ENCODE measurements at places on chromosomes 16 and 17.

DNA sequence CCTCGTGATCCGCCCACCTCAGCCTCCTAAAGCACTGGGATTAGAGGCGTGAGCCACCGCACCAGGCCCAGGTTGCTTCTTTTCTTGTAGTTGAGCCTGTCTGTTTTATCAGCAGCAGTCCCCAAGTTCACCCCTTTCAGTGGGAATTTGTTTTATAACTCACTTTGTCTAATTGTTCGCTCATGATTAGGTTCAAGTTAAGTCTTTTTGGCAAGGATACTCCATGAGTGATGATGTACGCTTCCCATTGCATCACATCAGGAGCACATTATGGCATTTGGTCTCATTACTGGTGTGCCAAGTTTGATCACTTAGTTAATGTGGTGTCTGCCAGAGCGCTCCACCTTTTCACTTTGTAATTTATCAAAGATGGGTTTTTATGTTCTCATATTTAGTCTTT is 14.4 kb upstream of the GJD3 start:
- DNase-seq, result no peak

DNA sequence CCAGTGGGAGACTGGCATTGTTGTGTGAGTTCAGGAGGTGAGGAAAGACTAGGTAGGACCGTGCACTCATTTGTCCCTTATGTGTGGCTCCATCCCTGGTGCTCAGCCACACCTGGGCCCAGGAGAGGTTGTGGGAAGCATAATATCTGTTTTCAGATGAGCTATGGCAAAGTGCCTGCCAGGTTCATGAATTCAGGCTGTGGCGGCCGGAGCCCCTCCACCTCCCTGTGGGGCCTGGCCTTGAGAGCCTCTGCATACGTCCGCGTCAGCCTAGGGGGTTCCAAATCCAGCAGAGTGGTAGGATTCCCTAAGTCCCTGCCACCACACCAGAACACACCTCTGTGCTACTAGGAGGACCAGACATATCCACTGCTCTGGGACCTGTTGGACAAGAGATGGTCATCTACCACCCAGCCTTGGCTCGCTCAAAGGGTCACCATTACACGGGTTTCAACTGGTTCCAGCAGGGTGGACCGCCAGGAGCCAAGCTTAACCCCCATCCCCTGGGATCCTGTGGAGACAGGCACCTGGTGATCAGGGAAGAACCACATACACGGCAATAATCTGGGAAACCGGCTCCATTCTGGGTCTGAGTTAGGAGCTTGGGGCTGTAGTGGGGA is 2.0 kb downstream of the B3GNT9 start:
- DNase-seq, result no peak

GRCh38 chr16:81035975-81036750 is 521 bp downstream of the ATMIN start:
- DNase-seq, result peak; percentile 54

GRCh38 chr16:57196286-57196685 is 10.2 kb downstream of the RSPRY1 start:
- no peak for DNase-seq

DNA sequence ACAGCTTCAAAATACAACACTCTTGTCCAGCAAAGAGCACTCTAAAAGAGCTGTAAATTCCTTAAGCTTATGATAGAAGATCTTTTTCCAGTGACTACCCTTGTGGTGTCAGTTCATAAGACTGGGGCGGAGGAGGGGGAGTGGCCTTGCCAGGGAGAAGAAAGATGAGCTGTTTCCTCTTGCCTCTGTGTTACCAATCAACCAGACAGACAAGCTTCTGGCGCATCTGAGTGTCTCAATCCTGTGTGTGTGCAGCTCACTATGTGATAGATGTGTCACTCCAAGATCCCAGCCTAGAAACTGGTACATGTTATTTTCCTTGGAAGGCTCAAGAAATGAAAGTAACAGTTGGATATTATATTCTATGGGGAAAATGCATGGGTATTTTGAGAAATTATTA is 167.4 kb upstream of the CACNG3 start:
- no peak for DNase-seq

DNA sequence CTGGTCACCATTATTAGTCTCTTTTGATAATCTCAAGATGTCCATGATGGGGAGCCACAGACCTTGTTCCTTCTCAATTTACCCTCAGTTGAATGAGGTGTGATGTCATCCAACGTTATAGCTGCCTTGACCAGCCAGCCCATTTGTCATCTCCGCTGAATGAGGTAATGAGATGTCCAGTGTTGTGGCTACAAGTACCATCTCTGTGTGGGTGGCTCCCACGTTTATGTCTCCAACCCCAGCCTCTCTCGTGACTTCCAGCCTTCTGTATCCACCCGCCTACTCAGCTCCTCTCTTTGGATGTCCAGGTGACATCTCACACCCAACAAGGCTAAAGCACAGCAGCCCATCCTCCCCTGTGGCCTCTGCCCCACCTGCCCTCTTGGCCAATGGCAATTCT is 18.2 kb downstream of the DNAH17 start:
- no peak for DNase-seq

All from WTC11 (cell line).